Thyroid gland (tissue), 4 donors: ENCODE measurements at places on chromosomes 4 and X. TPM values are rescaled to one million over a fixed set of nuclear protein-coding genes. Genes with fewer than 3 reads are reported as not detected.

GRCh38 chrX:19695884-19696283, 180.6 kb upstream of the MAP3K15 start:
- H3K4me1 ChIP-seq = no peaks in the 10 kb centered on the region
- H3K27ac ChIP-seq = no peak overlapping the region
- H3K36me3 ChIP-seq = no peaks in the 10 kb centered on the region
- no peak overlapping the region for H3K4me3 ChIP-seq

- DNase-seq = no peak
- no peaks in the 10 kb centered on the region for H3K27me3 ChIP-seq
- no peak overlapping the region for H3K27ac ChIP-seq
- no peaks in the 10 kb centered on the region for H3K36me3 ChIP-seq
Measured at GRCh38 chr4:25050370-25051078, 19.8 kb upstream of the LGI2 start.

GRCh38 chrX:1598876-1599790, 7.7 kb downstream of the AKAP17A start:
- no peak overlapping the region for H3K27ac ChIP-seq
- no peak overlapping the region for H3K4me3 ChIP-seq

The RBM46 gene
- 2.2 TPM for total RNA-seq

- H3K27me3 ChIP-seq = no peaks in the 10 kb centered on the region
- H3K36me3 ChIP-seq = no peaks in the 10 kb centered on the region
- H3K4me1 ChIP-seq = peaks cover 5% of the 10 kb centered on the region
- peak; percentile 82 for DNase-seq
- peak overlapping the region; percentile 17 for H3K4me3 ChIP-seq
- no peak overlapping the region for H3K27ac ChIP-seq
Measured at GRCh38 chr4:151674804-151675391, 85.9 kb downstream of the GATB start.

DNA sequence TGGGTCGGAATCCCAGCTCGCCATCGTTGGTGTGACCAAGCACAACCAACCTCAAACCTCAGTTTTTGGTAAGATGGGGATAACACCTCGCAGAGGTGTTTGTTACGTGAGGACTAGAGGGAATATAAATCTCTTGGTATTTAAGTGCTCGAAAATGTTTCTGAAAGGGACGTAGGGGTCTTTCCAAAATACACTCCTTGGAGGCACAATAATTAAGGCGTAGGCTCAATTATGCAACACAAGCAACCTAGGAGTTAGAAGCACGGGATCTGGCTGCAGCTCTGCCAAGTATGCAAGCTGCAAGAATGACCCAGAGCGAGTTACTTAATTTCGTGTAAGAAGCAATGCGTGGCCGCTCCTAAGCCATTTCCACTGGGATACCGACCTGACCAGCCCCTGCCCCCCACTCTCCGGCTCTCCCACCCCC, 552 bp downstream of the ADH5 start:
- peaks cover 25% of the 10 kb centered on the region for H3K4me1 ChIP-seq
- peaks cover 12% of the 10 kb centered on the region for H3K36me3 ChIP-seq
- H3K27me3 ChIP-seq = no peaks in the 10 kb centered on the region
- peak overlapping the region; percentile 82 for H3K4me3 ChIP-seq
- H3K27ac ChIP-seq = peak overlapping the region; percentile 78

GRCh38 chr4:42519803-42520417, 122.6 kb downstream of the SHISA3 start:
- H3K27me3 ChIP-seq = no peaks in the 10 kb centered on the region
- no peak overlapping the region for H3K4me3 ChIP-seq
- H3K36me3 ChIP-seq = peaks cover 20% of the 10 kb centered on the region
- H3K4me1 ChIP-seq = no peaks in the 10 kb centered on the region
- DNase-seq = peak; percentile 27
- H3K27ac ChIP-seq = no peak overlapping the region

The DCAF4L1 gene
- total RNA-seq = 0.27 TPM

GRCh38 chr4:90474484-90474883, 347.3 kb downstream of the CCSER1 start:
- DNase-seq = no peak
- no peak overlapping the region for H3K27ac ChIP-seq
- no peak overlapping the region for H3K4me3 ChIP-seq
- H3K27me3 ChIP-seq = no peaks in the 10 kb centered on the region
- H3K36me3 ChIP-seq = no peaks in the 10 kb centered on the region
